ENCODE measurements at places on chromosomes 12 and 14.

- no peak for DNase-seq
Observed at GRCh38 chr14:25394356-25394755, 344.4 kb upstream of the STXBP6 start.

DNA sequence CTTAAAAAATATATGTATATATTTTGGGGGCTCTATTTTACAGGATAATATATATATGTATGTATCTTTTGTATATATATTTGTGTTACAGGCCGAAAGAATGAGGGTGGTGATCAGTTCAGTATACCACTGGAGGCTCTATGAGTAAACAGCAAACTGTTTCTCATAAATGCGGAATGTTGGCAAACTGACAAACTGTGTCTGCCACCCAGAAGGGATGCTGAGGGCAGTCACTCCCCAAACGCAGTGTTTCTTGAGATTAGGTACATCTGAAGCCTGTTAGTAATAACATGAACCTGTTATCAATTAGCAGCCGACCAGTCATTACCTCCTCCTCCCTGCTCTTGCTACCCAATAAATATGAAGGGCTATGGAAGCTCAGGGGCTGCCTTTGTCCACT, 20.8 kb downstream of the TNFAIP2 start:
- no peak for DNase-seq

GRCh38 chr14:69999261-69999674, 120.1 kb downstream of the SMOC1 start:
- no peak for DNase-seq

DNA sequence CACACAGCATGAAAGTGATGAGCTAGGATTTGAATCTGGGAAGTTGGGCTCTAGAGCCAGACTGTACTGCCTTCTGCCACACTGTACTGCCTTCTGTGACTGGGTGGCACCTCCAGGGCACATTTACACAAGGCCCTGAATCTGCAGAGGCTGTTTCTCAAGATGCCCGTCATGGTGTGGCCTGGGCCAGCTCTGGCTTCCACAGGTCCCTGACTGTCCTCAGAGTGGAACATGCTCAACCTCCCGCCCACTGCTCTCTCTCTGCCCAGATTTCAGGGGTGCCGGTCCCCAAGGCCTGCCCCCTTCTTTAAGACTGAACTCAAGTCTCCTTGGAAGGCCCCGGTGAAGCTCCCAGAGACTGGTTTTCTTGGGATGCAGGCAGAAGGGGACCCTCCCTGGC, 50.2 kb downstream of the C14orf132 start:
- no peak for DNase-seq

DNA sequence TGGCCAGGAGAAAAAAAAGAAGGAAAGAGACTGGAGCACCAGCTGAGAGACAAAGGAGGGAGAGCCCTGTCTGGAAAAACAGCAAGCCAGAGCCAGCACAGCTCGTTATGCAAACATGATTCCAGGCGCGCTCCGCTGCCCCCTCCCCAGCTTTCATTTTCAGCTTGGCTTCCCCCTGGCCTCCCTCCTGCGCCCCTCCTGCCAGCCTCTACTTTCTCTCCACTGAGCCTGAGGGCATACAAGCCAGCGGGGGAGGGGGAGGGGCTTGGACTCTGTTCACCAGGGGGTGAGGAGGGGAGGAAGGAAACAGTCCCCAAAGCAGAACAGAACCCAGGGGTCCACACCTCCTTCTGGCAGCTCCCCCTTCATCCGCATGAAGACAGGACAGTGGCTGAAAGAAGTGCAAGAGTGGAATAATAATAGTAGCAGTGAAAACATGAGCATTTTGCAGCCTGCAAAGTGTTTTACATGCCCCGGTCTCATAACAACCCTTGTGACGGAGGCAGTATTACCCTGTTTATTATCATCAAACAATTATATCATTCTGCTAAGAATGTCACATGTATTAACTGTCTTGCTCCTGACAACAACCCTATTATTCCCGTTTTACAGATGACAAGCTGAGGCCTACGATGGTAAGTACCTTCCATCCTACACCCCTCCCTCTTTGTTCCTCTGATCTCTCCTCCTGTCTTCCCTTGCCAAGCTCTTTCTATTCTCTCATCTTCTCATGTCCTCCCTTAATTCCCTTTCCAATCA, 24.2 kb downstream of the SMUG1 start:
- DNase-seq: no peak

DNA sequence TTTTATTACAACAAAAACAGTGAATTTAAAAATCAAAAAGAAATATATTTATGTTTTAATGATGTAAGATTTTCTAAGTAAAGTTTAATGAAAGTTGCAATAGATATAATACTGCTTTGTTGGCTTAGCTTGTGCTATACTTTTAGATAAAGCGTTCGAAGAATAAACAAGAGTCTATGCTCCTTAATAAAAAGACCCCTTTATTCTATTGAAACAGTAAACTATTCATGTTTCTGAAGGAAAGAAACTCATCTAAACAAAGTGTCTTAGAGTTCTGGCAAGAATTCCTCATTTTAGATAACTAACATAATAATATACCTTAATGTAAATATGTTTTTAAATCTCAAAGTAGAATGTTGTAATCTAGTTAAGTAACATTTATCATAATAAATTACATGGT, 179.0 kb downstream of the RASSF9 start:
- DNase-seq: no peak

DNA sequence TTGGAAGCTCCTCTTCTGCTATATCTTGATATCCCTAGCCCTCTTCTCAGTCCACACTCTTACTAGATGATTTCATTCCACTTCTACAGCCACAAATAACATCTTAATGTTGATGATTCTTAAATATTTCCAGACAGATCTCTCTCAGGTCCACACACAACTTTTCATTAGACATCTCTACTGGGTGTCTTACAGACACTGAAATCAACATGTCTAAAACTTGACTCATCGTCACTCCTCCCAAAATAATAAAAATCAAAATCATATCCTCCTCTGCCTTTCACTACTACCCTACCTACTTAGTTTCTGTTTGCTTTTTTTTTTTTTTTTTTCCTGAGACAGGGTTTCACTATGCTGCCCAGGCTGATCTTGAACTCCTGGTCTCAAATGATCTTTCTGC, 11.9 kb downstream of the PRDM4 start:
- no peak for DNase-seq

- DNase-seq: no peak
Observed at GRCh38 chr14:87863047-87863446, 129.9 kb downstream of the GALC start.

- DNase-seq: no peak
Observed at GRCh38 chr14:84826294-84826693, 703.6 kb upstream of the FLRT2 start.

GRCh38 chr12:46160101-46160980, 108.5 kb downstream of the SLC38A1 start:
- DNase-seq: no peak

- DNase-seq: no peak
Observed at GRCh38 chr14:101473795-101474562, 87.3 kb upstream of the DIO3 start.

- no peak for DNase-seq
Observed at GRCh38 chr12:27331291-27331926, 1.2 kb upstream of the BMAL2 start.

GRCh38 chr14:75363570-75364227, 64.1 kb upstream of the JDP2 start:
- no peak for DNase-seq
